Ovary (tissue), 10 donors: ENCODE measurements at places on chromosomes 11 and 22.

DNA sequence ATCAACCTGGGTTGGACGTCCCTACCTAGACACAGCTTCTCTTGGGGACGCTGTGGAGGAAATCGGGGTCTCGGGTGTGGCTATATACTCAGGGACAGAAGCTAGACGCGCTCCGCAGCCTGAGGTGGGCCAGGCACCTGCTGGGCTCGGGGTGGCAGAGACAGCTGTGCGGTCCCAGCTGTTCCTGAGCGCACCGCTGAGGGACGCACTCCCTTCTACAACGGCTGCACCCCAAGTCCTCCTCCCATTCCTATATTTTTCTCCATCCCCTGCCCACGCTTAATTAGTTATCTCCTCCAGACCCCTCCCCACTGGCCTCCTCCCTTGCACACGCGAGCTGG is 188 bp upstream of the MTNR1B start:
- no peak for DNase-seq

DNA sequence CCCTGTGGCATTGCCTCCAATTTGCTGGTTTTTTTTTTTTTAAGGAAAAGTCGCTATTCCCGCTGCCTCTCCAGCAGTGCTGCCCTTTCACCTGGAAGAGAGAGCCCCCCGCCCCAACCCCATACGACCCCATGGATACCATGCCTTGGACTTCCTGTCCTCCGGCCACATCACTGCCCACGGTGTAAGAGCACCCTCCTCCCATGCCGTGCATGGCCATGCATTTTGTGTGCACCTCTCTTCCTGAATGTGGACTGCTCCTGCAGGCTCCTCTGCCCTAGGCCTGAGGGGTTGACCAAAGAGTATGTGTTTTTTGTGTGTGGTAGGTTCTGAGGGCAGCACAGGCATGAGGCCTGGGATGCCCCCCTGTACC is 65.6 kb upstream of the SPON1 start:
- DNase-seq: no peak

DNA sequence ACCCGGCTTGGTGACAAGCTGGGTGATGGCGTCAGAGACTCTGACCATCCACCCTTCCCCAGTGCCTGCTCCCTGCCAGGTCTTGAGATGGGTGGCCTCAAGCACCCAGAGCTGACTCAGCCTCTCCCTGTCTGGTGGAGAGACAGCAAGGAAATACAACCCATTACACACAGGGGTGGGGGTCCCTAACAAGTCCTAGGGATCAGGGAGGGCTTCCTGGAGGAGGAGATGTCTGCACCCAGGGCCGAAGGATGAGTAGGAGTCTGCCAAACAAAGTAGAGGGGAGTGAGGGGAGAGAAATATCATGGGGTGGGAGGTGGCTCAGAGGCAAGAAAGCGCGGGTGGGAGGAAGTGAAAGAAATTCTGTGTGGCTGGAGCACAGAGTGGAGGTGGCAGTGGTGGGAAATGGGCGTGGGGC is 6.8 kb downstream of the MAFF start:
- no peak for DNase-seq

GRCh38 chr11:130064596-130064995 is 5.1 kb upstream of the APLP2 start:
- DNase-seq: no peak

GRCh38 chr11:114251815-114252337 is 44.3 kb upstream of the NNMT start:
- DNase-seq: no peak

DNA sequence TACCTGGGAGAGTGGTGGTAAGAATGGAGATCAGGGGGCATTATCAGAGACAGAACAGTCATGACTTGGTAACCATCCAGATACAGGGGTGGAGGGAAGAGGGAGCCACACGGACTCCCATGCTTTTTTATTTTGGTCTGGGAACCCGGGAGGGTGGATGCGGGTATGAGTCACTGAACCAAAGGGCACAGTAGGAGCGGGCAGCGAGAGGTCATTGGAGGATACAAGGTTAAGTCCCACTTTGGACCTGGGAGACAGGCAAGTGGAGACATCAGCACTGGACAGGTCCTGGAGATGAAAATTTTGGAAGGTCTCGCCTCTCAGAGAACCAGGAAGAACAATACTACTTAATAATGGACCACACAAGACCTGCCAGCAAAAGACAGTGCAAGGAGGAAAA is 6.7 kb downstream of the HDHD5 start:
- DNase-seq: no peak

DNA sequence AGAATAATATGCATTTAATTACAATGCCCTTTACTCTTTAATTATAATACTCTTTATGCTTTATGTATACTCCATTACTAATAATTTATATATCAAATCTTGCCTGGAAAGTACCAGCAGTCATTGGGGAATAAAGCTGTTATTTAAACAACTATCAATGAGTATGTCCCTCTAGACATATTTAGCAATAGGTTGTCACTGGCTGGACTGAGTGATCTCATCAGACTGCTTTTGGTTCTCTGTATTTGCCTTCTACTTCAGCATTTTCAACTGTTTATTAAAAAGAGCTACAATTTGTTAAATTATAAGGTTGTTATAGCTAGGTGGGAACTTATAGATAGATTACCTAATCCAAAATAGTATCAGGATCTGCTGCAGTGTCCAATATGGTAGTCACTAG is 267.2 kb downstream of the DCDC1 start:
- DNase-seq: no peak

GRCh38 chr11:120224972-120225909 is 14.4 kb downstream of the OAF start:
- DNase-seq: peak; percentile 59

DNA sequence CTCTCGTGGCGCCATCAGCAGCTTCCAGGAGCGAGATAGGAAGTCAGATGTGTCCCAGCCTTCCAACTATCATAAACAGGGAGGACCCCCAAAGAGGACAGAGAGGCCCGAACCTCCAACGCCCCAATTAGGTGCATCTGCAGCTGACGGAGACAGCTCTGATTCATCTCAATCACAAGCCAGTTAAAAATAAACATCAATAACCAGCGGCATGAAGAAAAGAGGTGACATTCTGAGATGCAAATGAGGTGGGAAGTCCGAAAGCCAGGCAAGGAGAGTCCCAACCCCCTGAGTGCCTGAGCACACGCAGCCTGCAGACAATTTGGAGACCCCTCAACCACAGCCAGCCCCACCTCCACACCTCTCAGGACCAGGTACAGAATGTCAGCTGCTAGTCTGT is 28.1 kb upstream of the IGSF9B start:
- no peak for DNase-seq

- DNase-seq: no peak
Observed at GRCh38 chr11:134558258-134558835, 146.3 kb upstream of the B3GAT1 start.

DNA sequence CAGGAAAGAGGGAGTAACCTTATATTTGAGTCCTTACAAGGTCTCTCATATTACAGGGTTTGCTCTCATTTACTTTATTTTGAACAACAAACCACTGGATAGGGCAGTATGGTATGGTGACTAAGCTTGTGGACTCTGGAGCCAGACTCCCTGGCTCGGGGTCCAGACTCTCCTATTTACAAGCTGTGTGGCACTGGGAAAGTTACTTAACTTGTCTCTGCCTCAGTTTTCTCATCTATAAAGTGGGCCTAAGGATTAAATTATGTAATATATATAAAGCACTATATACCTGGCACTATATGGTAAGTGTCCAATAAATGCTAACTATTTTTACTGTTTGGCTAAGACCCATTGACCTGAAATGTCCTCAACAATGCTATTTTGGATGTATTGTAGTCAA is 1.7 kb upstream of the DCHS1 start:
- DNase-seq: no peak

GRCh38 chr11:83006877-83007330 is 64.8 kb downstream of the RAB30 start:
- DNase-seq: no peak

DNA sequence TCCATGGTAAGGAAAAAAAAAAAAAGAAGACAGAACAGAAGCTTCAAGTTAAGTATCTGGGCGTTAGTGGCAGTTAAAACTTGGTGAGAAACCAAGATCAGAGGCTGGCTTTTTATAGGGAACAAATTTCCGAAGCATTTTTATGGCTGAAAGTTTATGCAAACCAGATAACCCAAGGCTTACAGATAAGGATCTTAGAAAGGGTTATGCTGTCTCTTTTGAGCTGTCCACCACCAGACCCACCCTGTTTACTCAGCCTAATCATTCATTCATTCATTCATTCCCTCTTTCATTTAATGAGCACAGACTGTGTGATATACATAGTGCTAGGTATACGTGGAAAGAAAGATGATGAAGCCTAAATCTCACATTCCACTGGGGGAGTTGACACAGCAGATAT is 89.5 kb downstream of the ME3 start:
- DNase-seq: no peak

- no peak for DNase-seq
Observed at GRCh38 chr11:11446564-11446963, 93.5 kb upstream of the CSNK2A3 start.

GRCh38 chr11:18798799-18799469 is 7.3 kb upstream of the PTPN5 start:
- DNase-seq: no peak
